ENCODE measurements at places on chromosomes 11 and 22. TPM values are rescaled to one million over a fixed set of nuclear protein-coding genes. Genes with fewer than 3 reads are reported as not detected.

DNA sequence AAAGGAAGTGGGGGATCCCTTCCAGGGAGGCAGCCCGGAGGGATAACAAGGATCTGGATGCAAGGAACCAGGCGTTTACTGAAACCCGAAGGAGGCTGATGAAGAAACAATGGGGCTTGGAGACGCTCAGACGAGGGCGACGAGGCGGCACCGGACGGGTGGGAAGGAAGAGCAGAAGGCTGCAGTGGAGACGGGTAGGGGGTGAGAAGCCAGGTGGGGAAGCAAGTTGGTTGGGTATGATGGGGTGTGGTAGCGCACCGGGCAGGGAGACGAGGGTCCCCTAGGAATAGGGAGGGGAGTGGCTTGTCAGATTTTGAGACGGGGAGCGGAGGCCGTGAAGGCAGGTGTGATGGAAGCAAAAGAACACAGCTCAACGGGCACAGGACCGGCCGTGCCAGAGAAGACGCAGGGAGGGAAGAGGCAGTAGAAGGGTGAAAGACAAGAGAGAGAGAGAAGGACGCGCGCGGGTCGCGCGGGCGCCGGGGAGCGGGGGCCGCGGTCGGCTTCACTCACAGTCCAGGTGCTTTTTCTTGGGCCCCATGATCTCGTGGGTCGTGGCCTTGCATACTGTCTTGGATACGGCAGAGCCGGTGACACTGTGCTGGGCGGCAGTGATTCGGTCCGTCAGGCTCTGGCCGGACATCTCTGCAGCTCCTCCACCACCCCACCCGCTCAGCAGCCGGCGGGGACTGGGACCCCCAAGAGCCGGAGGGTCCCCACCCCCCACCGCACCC is 579 bp downstream of the PICALM start:
- H3K4me1 ChIP-seq, result peaks cover 8% of the 10 kb centered on the region
- no peak for DNase-seq
- H3K36me3 ChIP-seq, result no peaks in the 10 kb centered on the region
- H3K27ac ChIP-seq, result peak overlapping the region; percentile 98

Gene RAC2
- 10.0 TPM for total RNA-seq

Gene PRR33
- not detected for total RNA-seq

DNA sequence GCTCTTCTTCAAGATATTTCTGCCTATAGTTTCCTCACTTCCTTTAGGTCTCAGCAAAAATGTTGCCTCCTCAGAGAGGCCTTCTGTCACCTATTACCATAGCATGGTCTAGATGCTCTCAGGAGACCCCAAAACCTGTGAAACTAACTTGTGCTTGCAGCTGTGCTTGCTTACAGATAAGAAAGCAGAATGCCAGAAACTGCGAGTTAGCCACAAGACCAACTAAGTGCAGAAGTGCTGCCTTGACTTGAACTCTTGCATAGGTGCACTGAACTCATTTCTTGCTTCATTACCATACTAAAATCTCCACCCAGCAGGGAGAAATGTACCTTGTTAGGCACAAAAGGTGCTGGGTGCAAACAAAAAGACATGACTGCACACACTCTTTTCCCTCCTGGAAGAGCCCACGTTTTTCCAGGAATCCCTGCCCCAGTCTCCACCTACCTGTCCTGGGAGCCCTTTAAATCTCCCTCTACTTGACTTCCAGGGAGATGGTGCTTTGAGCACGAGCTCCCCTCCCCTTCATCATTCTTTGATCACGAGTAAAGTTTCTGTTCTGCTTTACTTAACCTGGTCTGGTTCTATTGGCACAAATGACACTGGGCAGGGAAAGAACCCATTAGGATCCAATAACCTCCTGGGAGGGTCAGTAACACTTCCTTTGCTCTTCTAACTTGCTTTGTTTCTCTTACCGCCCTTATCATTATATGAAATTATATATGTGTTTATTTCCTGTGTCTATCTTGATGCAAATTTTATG is 137.7 kb upstream of the DDI1 start:
- no peak for DNase-seq
- no peaks in the 10 kb centered on the region for H3K36me3 ChIP-seq
- H3K27me3 ChIP-seq, result no peaks in the 10 kb centered on the region
- peaks cover 8% of the 10 kb centered on the region for H3K4me1 ChIP-seq

DNA sequence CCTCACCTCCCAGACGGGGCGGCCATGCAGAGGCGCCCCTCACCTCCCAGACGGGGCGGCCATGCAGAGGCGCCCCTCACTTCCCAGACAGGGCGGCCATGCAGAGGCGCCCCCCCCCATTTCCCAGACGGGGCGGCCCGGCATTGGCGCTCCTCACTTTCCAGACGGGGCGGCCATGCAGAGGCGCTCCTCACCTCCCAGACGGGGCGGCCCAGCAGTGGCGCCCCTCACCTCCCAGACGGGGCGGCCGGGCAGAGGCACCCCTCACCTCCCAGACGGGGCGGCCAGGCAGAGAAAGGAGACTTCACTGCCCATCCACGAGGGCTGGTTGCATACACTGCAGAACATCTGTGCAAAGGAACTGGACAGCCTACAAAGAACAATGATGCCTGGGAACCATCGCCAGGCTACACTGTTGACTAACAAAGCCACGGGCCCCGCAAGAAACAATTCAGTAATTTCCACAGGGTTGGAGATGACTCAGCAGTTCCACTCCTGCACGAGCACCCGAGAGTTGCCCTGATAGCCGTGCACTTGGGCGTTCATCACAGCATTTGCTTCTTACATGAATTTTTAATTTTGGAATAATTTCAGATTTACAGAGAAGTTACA is 58.7 kb downstream of the CTTN start:
- peak; percentile 31 for DNase-seq
- H3K4me3 ChIP-seq, result no peak overlapping the region
- peaks cover 23% of the 10 kb centered on the region for H3K27me3 ChIP-seq

GRCh38 chr11:128394431-128395089 is 192.8 kb downstream of the ETS1 start:
- DNase-seq, result peak; percentile 38
- peaks cover 2% of the 10 kb centered on the region for H3K4me1 ChIP-seq
- H3K27ac ChIP-seq, result no peak overlapping the region
- H3K36me3 ChIP-seq, result no peaks in the 10 kb centered on the region

DNA sequence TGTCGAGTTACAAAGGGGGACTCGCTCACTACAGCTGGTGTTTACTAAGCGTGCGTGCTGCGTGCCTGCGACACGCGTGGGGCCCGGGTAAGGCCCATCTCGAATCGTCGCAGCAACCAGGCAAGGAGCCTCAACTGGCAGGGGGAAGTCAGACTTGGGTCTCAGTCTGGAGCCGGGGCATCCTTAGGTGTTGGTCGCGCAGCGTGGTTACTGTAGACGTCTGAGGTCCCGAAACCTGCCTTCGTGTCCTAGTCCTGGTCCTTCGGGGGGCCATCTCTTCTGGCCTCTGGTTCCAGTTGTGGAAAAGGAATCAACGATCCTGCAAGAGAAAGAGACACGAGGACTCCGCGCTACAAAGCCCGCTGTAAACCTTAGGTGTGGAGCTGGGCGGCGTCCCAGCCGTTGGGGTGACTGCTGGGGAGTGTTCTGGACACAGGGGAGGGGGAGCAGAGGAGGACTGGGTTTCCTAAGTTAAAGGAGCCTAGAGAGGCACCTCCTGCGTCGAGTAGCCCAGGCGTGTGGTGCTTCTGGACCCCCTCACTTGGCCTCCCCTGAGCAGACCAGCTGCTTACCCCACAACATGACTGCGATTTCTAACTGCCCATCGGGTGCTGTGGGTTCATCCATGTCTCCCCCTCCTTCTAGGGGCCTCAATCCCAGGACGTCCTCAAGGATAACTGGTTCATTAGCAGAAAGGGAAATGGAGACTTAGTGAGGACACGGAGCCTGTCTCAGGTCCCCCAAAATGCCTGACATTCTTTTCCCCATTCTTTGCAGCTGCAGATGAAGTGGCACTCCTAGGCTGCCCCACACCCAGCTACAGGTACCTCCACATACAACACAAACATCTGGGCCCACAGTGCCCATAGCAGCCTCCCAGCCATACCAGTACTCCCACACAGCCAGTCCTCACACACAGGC is 4.9 kb upstream of the WNT11 start:
- no peaks in the 10 kb centered on the region for H3K36me3 ChIP-seq
- peak overlapping the region; percentile 34 for H3K4me3 ChIP-seq
- H3K27ac ChIP-seq, result no peak overlapping the region
- DNase-seq, result no peak

Gene ASPHD2
- total RNA-seq, result 1.3 TPM

DNA sequence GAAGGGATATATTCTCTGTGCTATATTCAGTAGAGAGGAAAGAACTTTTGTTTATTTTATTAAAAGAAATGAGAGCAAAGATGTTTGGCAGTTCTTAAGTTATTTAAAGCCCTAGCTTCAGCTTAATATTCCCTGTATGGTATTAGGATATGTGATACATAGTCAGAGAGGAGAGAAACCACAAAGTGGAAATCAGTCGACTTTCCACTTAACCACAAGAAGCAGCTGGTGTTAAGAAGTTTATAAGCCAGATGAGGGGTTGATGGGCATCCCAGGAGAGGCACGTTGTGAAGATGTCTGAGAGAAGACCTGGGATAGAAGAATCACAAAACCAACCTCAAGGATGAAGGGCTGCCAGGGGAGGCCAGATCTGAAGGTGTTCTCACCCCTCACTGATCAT is 23.3 kb upstream of the PHF21B start:
- peaks cover 45% of the 10 kb centered on the region for H3K27me3 ChIP-seq
- no peak overlapping the region for H3K4me3 ChIP-seq
- no peak for DNase-seq
- no peak overlapping the region for H3K27ac ChIP-seq
- no peaks in the 10 kb centered on the region for H3K4me1 ChIP-seq

DNA sequence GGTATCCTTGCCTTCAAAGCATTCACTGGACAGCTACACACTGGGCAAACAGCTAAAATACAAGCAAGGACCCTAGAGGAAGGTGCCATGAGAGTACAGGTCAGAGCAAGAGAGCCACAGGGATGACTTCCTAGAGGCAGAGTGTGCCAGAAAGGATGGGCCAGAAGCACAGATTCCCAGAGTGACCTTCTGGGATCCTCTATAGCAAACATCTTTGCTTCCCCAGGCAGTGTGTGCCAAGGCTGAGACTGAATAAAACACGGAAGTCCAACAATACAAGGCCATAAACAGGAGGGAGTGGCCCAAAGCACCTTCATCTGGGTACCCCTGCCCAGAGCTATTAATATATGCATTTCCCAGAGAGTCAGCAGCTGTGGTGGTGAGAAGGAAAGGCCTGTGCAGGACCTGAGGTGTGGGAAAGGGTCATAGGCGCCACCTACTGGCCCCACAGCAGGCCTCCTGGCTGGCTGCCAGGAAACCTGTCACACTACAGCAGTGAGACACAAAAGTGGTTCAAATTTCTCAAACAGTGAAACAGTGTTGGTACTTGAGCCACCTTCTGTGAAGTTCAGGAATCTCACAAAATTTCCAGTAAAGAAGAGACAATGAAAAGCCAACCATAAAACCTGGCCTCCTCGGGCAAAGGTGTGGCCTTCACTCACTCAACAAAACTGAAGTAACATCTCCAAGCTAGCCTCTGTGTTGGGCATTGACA is 20.3 kb downstream of the CLPB start:
- no peaks in the 10 kb centered on the region for H3K27me3 ChIP-seq
- H3K36me3 ChIP-seq, result no peaks in the 10 kb centered on the region
- H3K27ac ChIP-seq, result no peak overlapping the region
- peaks cover 4% of the 10 kb centered on the region for H3K4me1 ChIP-seq
- no peak overlapping the region for H3K4me3 ChIP-seq

Gene MN1
- total RNA-seq, result 0.28 TPM

GRCh38 chr11:135069063-135069462 is 657.0 kb upstream of the B3GAT1 start:
- no peak overlapping the region for H3K4me3 ChIP-seq
- no peaks in the 10 kb centered on the region for H3K4me1 ChIP-seq
- H3K27me3 ChIP-seq, result no peaks in the 10 kb centered on the region
- H3K27ac ChIP-seq, result no peak overlapping the region
- no peaks in the 10 kb centered on the region for H3K36me3 ChIP-seq

- peaks cover 67% of the 10 kb centered on the region for H3K4me1 ChIP-seq
- peak overlapping the region; percentile 65 for H3K27ac ChIP-seq
- peaks cover 2% of the 10 kb centered on the region for H3K36me3 ChIP-seq
- DNase-seq, result peak; percentile 85
- no peak overlapping the region for H3K4me3 ChIP-seq
Measured at GRCh38 chr11:12123273-12123672, 12.9 kb downstream of the MICAL2 start.

DNA sequence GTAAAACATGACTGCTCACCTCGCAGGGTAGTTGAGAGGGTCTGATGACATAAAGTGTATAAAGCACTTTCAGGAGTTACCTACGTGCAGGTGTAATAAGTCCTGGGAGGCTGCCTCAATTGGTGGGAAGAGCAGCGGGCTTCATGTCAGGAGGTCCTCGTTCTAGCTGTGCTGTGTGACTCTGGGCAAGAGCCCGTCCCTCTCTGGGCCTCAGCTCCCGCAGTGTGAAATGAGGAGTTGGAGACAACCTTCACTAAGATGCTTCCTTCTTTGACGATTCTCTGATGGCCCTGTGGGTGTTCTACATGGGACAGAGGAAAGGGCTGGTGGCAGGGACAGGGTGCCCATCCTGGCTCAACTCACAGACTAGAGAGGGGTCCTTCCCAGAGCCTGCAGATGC is 57.8 kb downstream of the TP53I11 start:
- H3K27me3 ChIP-seq, result peaks cover 17% of the 10 kb centered on the region
- H3K4me1 ChIP-seq, result peaks cover 2% of the 10 kb centered on the region
- no peaks in the 10 kb centered on the region for H3K36me3 ChIP-seq
- DNase-seq, result no peak
- H3K27ac ChIP-seq, result no peak overlapping the region

- no peak overlapping the region for H3K27ac ChIP-seq
- no peaks in the 10 kb centered on the region for H3K36me3 ChIP-seq
- peaks cover 2% of the 10 kb centered on the region for H3K27me3 ChIP-seq
- no peak overlapping the region for H3K4me3 ChIP-seq
Measured at GRCh38 chr11:100473390-100473740, 213.7 kb upstream of the ARHGAP42 start.

DNA sequence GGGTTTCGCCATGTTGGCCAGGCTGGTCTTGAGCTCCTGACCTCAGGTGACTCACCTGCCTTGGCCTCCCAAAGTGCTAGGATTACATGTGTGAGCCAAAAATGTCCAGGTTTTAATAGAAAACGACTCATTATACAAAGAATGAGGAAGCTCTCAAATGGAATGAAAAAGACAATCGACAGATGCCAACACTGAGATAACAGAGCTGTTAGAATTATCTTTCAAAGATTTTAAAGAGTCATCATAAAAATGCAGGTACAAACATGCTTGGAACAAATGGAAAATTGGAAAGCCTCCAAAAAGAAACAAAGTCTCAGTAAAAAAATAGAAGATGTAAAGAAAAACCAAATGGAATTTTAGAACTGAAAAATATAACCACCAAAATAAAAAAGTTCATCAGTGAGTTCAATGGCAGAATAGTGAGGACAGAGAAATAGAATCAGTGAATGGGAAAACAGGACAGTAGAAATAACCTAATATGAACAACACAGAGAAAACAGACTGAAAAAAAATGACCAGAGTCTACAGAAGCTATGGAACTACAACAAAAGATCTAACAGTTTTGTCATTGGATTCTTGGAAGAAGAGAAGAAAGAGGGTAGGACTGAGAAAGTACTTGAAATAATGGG is 10.9 kb downstream of the GAB2 start:
- H3K4me3 ChIP-seq, result no peak overlapping the region
- peaks cover 2% of the 10 kb centered on the region for H3K36me3 ChIP-seq
- no peaks in the 10 kb centered on the region for H3K4me1 ChIP-seq
- DNase-seq, result no peak

Gene MAP6
- 3.0 TPM for total RNA-seq

Gene PCSK7
- total RNA-seq, result 36.7 TPM
